ENCODE measurements at places on chromosomes 16 and 17.

GRCh38 chr16:26816266-26816665 lies 250.5 kb upstream of the C16orf82 start:
- no peak for DNase-seq

- peak; percentile 68 for DNase-seq
Measured at GRCh38 chr16:89720551-89720812, 216 bp downstream of the VPS9D1 start.

GRCh38 chr16:64151990-64152767 lies 969.7 kb downstream of the CDH11 start:
- no peak for DNase-seq

- DNase-seq, result no peak
Measured at GRCh38 chr17:4008441-4009185, 44.4 kb upstream of the ATP2A3 start.

GRCh38 chr17:48715496-48716399 lies 6.6 kb downstream of the PRAC1 start:
- no peak for DNase-seq

DNA sequence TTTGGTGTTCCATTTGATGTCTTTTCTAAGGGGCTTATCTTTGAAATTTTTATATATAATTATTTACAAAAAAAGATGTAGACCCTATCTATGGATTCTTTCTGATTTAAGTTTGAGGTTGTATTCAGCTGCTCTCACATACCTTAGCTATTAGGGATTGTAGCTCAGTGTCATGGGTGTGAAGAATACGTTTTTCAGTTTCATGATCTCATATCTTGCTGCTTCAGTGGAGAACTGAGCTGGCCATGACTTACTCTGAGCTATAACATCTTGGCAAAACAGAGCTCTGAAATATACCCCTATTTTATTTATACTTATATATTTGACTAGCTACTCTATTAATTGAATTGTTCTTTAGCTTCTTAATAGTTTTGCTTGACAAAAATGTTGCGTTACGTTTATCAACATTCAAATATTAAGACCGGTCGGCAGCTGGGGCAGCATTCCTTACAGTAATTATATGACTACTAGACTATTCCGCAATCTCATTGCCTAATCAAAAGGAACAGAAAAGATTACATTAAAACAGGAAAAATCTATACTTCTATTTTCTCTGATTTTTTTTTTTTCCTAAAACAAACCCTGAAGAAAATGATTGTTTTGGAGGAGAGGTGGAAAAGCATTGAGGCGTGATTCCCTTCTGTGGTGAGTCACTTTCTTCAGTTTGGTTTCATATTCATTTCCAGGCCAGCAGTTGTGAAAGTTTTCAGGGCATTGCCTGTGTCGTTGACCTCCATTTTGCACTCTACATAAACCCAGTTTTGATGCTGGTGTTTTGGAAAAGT lies 24.1 kb upstream of the KRT24 start:
- DNase-seq, result no peak

DNA sequence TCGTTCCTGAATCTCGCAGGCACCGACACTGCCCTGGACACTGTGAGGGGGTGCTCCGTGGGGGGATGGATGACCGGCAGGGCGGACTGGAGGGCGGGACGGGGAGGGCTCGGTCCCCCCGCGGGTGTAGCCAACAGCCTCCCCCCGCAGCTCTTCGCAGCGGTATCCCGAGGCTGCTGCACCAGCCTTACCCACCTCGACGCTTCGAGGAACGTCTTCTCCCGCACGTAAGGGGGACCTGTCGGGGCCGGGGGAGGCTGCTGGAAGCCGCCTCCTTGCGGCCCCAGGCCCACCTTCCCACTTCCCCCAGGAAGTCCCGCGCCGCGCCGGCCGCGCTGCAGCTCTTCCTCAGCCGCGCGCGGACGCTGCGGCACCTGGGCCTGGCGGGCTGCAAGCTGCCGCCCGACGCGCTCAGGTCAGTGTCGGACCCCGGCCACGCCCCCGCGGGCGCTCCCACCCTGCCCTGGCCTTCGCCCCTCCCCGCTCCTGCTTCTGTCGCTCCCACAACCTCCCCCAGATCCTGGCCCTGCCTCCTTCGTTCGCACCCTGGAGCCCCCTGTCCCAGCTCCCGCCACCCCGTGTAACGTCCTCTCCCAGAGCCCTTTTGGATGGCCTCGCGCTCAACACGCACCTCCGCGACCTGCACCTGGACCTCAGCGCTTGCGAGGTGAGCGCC lies 3.3 kb downstream of the CARMIL2 start:
- no peak for DNase-seq
